ENCODE measurements at places on chromosomes 6 and 20.

GRCh38 chr6:107156617-107157016, 41.3 kb upstream of the BEND3 start:
- DNase-seq: no peak

DNA sequence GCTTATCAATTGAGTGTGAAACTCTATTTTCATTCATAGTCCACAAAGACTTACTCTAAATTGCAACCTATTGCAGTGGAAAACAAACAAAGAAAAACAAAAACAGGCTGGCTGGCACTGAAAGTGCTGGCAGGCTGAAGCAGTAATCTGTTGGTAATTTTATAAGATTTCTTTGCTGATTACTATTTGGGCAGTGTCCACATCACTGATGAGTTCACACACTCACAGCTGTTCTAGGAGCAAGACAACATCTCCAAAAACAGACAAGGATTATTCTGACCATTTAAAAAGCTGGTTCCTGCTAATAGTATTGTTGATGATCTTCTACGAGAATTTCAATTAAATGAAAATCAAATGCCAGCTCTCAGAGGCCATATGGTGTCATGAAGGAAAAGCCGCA, 26.9 kb downstream of the MARCKS start:
- no peak for DNase-seq

DNA sequence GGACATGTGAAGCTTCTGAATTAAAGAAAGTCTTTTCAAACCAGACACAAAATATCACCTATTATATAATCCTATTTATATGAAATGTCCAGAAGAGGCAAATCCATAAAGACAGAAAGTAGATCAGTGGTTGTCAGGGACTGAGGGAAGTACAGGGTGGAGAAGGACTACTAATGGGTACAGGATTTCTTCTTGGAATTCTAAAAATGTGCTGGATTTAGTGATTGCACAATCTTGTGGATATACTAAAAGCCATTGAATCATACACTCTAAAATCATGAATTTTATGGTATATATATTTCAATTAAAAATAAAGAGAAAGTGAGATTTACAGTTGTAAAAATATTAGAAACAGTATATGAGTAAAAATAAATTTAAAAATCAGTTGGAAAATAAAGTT, 18.7 kb upstream of the MC3R start:
- no peak for DNase-seq

GRCh38 chr6:133512410-133513016, 271.4 kb downstream of the EYA4 start:
- DNase-seq: peak; percentile 44

DNA sequence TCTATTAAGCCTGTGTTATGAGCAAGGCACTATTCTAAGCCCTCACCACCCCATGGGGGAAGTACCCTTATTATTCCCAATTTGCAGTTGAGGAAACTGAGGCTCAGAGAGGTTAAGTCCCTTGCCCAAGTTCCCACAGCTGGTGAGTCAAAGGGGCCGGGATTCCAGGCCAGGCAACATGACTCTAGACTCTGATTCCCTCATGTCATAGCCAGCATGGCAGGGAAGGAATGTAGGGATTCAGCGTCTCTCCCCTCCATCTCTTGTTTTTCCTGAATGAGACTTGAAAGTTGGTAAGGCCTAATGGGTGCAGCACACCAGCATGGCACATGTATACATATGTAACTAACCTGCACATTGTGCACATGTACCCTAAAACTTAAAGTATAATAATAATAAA, 6.7 kb downstream of the C6orf132 start:
- DNase-seq: no peak

DNA sequence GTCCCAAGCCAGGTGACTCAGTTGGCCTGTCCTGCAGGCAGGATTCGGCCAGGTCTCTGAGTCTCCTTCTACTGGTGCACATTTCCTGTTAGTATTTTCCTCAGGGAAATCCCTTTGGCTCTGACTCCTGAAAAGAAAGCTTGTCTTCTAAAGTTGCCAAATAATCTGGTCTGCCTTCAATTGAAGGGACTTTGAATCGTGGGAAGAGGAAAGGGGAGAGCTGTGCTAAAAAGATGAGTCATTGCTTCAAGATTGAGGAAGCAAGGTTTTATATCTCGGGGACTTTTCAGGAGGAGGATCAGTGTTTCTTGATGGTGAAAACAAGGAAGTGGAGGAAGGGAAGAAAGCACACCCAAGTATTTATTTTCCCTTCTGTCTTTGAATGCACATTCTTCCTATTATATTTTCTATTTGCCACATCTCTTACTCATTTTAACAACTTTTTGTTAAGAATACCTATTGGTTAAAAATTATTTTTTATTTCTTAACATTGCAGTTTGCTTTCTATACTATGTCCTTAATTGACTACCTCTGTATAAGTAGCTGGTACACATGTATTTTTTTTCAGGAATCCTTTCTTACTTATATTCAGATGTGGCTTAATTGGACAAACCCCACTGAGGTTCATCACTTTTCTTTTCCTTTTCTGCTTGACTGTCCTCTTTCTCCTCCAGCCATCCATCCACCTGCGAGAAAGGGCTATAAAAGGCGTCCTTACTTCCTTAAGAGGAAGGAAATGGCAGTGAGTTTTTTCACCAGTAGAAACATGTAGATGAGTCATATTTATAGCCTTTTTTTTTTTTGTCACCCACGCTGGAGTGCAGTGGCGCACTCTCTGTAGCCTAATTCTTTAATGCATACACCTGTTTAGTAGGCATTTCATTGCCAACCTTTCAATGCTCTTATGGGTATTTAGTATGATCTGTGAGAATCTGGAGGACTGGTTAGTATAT, 15.0 kb upstream of the IFNGR1 start:
- DNase-seq: peak; percentile 57

- no peak for DNase-seq
Measured at GRCh38 chr6:17450397-17450796, 57.0 kb downstream of the CAP2 start.

DNA sequence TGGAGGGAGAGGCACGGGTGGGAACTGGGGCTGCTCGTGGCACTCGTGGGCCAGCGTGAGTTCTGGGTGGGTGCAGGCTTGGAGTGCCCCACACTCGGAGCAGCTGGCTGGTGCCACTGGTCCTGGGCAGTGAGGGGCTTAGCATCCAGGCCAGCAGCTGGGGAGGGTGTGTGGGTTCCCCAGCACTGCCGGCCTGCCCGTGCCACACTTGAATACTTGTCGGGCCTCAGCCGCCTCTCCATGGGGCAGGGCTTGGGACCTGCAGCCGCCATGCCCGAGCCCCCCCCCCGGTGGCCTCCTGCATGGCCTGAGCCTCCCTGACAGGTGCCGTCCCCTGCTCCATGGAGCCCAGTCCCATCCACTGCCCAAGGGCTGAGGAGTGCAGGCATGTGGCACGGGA, 207.2 kb downstream of the CD109 start:
- DNase-seq: no peak

- no peak for DNase-seq
Measured at GRCh38 chr6:21648475-21649050, 55.0 kb downstream of the SOX4 start.

DNA sequence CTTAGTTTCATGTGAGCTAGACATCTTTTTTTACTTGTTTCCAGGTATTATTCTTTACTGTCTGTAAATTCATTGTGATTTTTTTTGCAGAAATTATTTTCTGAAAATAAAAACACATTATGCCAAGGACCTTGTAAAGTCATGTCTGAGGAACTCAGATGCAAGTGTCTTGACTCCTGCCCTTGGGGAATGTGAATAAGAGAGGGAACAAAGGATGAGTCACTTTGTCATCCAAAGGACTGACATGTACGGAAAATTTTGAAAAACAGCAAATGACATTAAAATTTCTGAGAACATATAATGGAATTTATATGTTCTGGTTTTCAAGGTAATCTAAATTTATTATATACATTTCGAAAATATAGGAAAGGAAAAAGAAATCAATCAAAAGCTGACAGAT, 660.4 kb downstream of the CD109 start:
- no peak for DNase-seq

DNA sequence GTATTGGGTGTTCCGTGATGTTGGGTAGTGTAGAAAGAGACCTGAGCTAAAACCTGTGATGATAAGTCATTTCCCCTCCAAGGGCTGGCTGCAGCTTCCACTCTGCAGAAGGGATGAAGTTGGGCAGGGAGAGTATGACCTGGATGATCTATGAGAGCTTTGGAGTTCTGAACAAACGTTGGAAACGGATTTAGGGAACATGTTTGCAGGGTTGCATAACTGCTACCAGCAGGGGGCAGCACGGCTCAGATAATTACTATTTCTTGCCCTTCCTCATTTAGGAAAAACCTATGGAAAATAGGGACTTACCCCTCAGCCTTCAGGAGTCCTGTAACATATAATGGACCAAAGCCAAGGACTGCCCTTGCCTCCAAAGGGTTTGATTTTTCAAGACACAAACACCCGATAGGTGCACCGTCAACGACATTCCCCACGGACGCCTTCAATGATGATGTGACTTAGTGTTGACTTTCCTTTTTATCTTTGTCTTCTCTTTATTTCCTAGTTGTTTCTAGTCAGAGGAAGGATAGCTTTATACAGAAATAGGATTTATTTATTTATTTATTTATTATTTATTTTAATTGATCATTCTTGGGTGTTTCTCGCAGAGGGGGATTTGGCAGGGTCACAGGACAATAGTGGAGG, 164.9 kb upstream of the SASH1 start:
- DNase-seq: peak; percentile 55

DNA sequence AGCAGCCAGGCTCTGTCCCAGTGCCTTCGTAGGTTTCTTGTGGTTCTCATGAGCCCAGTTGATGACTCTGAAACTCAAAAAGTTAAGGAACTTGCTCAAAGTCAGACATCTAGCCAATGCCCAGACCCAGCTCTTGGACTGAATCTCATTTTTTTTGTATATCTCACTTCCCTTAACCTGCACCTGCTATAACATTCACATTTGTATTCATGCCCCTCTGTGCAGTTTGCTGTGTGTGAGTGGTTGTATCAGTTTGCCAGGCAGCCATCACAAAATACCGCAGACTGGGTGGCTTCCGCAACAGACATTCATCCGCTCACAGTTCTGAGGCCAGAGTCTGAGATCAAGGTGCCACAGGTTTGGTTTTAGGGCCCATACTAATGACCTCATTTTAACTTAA, 49.9 kb downstream of the IPCEF1 start:
- no peak for DNase-seq

DNA sequence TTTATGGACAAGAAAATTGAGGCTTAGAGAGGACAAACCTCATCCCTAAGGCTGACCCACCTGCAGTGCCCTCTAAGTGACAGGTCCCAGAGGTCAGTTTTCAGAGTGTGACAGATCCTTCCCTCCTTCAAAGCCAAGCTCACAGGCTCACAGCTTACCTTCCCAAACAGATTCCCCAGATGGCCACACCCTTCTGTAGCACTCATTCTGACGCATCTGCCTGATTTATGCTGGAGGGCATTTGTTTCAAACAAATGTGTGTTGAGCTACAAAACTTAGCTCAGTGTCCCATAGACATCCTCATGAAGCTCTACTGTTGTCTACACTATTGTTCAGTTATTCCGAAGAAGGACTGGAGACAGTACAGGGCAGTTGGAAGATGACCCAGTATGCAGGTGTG, 60.6 kb upstream of the RIN2 start:
- DNase-seq: no peak

DNA sequence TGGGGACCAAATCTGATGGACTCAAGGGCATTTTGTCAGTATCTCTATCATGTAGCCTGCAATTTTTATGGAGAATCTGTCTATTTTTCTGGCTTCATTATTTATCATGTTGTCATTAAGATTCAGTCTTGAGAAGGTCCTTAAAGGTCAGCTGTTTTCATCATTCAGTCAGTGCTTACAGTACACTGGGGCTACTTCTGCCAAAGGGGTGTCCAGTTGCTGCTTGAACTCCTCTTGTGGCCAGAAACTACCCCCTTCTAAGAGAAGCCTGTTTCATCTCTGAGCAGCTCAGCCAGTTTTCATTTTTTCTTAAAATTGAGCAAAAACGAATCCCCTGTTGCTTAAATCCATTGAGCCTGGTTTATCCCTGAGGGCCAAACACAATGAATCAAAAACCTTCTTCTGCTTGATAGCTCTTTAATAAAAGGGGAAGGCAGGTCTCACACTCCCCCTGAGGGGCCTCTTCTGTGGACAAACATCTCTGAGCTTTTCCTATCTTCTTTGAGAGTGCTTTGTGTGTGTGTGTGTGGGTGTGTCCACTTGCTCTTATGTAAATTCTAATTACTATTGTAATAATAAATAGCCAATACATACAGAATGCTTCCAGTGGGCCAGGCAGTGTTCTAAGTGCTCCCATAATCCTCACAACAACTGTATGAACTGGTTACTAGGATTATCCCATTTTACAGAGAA, 172.2 kb downstream of the PLCB1 start:
- DNase-seq: no peak

- no peak for DNase-seq
Measured at GRCh38 chr6:77205936-77206335, 257.4 kb downstream of the HTR1B start.

- DNase-seq: peak; percentile 45
Measured at GRCh38 chr20:6142348-6142993, 19.6 kb upstream of the FERMT1 start.

- DNase-seq: no peak
Measured at GRCh38 chr20:18032977-18033892, 24.5 kb downstream of the OVOL2 start.

DNA sequence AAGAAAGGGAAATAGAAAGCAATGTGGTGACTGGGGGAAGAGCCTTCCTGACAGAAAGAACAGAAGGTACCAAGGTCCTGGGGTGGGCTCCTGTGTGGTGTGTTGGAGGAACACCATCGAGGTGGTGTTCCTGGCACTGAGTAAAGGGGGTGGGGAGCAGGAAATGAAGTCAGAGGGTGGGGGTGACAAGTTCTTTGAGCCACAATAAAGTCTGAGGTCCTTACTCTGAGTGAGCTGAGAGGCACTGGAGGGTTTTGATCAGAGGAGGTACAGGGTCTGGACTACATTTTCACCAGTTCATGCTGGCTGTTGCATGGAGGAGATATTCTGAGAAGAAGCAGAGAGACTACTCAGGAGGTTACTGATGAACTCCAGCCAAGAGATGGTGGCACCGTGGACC, 198.2 kb downstream of the GMPR start:
- DNase-seq: no peak

DNA sequence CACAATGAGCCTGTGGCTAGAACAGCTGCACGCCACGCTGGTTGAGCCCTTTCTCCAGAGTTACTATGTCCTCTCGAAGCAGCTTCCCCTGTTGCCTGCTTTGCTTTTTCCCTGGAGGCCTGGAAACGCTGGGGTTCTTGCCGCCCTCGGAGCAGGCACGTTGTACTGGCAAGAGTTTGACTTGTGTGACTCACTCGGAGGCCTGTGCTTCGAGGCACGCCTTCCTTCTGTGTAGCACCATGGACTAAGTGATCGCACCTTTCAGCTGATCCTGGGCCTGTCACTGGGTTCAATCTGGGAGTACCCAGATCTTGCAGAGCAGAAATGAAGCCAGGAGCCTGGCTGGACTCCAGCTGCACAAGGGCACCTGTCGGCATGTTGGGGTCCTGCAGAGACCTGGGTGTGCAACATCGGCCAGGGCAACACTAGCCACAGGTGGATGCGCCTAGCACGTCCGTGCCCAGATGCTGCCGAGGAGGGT, 5.2 kb downstream of the INSM1 start:
- DNase-seq: no peak

- no peak for DNase-seq
Measured at GRCh38 chr6:131215219-131215618, 80.0 kb downstream of the AKAP7 start.

Data from smooth muscle cell of the brain vasculature (primary cell).